ENCODE measurements at places on chromosomes 1 and 21.

GRCh38 chr21:40117236-40117635, 250.0 kb downstream of the PCP4 start:
- no peaks in the 10 kb centered on the region for H3K27me3 ChIP-seq
- no peaks in the 10 kb centered on the region for H3K4me1 ChIP-seq
- no peak for DNase-seq

GRCh38 chr1:226217273-226217672, 6.2 kb upstream of the MIXL1 start:
- no peaks in the 10 kb centered on the region for H3K4me1 ChIP-seq
- H3K27me3 ChIP-seq: peaks cover 16% of the 10 kb centered on the region
- no peaks in the 10 kb centered on the region for H3K36me3 ChIP-seq

DNA sequence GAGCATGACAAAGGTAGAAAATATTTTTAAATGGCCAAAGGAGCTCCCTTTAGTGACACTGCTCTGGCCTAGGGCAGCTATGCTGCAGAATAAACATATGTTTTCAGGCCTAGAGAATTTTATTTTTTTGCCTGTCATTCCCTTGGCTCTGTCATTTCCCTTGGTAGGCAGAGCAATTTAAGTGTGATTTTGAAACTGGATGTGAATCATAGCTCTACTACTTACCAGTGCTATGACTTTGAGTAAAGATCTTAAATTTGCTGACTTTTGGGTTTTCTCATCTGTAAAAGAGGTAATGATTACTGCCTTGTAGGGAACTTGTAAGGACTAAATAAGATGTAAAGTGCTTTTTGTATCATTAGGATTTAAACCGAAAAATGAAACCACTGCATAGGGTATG, 189.0 kb upstream of the ZRANB2 start:
- no peak overlapping the region for H3K27ac ChIP-seq
- no peak overlapping the region for H3K4me3 ChIP-seq
- H3K4me1 ChIP-seq: no peaks in the 10 kb centered on the region
- H3K36me3 ChIP-seq: no peaks in the 10 kb centered on the region
- no peak for DNase-seq

DNA sequence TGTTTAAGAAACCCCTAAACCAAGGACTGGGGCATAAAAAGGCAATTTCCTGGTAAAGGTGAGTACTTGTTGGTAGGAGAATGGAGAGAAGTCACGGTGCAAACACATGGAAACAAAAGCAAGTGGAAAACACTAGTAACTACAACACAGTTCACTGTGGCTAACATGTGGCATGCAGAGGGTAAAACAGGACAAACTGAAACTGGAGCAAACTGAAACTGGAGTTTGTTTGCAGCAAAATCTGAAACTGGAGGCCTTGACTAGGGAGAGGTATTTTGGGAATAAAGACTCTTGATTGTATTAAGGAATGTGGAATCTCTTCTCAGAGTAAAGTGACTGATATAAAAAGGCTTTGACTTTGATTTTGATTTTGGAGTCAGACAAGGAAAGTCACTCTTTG, 376.3 kb upstream of the PRMT6 start:
- peaks cover 5% of the 10 kb centered on the region for H3K4me1 ChIP-seq
- H3K36me3 ChIP-seq: no peaks in the 10 kb centered on the region
- no peak overlapping the region for H3K4me3 ChIP-seq
- no peak overlapping the region for H3K27ac ChIP-seq

GRCh38 chr21:17690078-17690494, 77.4 kb upstream of the BTG3 start:
- no peak overlapping the region for H3K4me3 ChIP-seq
- H3K27me3 ChIP-seq: no peaks in the 10 kb centered on the region
- peaks cover 14% of the 10 kb centered on the region for H3K36me3 ChIP-seq
- no peak for DNase-seq
- H3K27ac ChIP-seq: peak overlapping the region; percentile 31
- peaks cover 48% of the 10 kb centered on the region for H3K4me1 ChIP-seq

DNA sequence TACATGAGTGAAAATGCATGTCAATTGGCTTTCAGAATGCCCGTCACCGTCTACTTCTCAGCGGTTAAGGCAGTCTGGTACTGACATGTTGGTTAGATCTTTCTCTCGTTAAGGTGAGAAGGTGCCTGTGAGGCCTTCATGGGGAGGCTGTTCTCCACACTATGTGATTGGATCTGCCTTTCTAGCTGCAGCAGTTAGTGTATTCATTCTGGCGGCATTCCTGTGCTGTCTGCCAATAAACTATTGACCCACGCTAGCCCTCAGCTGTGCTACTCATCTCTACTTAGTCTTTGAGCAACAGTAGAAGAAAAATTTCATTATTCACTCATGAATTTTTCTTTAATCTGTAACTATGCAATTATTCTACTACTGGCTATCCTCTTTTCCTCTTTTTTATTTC, 32.0 kb downstream of the CCSAP start:
- no peak overlapping the region for H3K27ac ChIP-seq
- peaks cover 41% of the 10 kb centered on the region for H3K36me3 ChIP-seq
- H3K4me1 ChIP-seq: peaks cover 2% of the 10 kb centered on the region
- H3K4me3 ChIP-seq: no peak overlapping the region
- no peaks in the 10 kb centered on the region for H3K27me3 ChIP-seq

- no peaks in the 10 kb centered on the region for H3K36me3 ChIP-seq
- no peak for DNase-seq
- no peak overlapping the region for H3K27ac ChIP-seq
- no peaks in the 10 kb centered on the region for H3K4me1 ChIP-seq
- H3K4me3 ChIP-seq: no peak overlapping the region
Measured at GRCh38 chr1:33823401-33823800, 40.5 kb upstream of the HMGB4 start.

All from activated CD8-positive, alpha-beta T cell treated with anti-CD3 and anti-CD28 coated beads, Interleukin-2, amount 10 ng/mL, durations not matched to agents 7 days and 5 days (primary cell).